Fibroblast of skin of back (primary cell): ENCODE measurements at places on chromosomes 7 and 10.

GRCh38 chr10:117239721-117240620 is 943 bp upstream of the SLC18A2 start:
- DNase-seq = no peak

GRCh38 chr7:12649348-12649747 is 38.1 kb upstream of the ARL4A start:
- no peak for DNase-seq

DNA sequence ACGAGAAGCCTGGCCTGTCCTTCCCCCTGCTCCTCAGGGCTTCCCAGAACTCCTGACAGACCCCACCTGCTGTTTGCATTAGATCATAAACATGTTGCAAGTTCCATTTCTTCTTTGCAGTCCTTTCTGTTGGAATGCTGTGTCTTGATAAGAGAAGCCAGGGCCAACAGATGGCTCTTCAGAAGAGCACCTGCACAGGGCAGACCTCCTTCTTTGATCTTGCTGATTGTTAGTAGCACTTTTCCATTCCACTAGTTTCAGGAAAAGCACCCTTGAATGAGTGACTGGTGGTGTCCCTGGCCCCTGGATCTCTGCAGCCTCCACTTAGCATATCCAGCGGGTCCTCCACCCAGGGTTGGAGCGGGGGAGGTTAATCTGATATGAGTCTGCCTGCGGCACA is 243.2 kb downstream of the GFRA1 start:
- DNase-seq = no peak

GRCh38 chr10:11058965-11059364 is 41.3 kb downstream of the CELF2 start:
- peak; percentile 50 for DNase-seq

GRCh38 chr7:112453505-112454171 is 3.4 kb downstream of the IFRD1 start:
- DNase-seq = peak; percentile 42

DNA sequence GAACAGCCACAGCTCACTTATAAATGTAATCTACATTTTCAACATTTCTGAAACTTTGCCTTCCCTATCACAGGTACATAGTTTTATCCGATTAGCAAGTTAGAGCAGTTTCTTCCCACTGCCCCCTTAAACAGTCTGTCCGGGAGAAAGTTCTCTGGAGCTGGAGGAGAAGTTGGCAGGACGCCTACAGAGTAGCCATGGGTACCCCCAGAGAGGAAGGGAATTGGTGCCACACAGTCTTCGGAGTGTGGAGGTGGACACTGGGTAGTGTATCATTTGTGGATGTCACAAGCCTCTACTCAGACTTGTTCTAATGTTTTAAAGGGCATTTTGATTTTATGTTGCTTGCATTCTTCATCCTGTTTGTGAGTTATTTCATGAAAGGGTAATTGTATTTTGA is 39.0 kb downstream of the TAF3 start:
- no peak for DNase-seq

GRCh38 chr10:97138174-97138573 is 47.6 kb downstream of the SLIT1 start:
- DNase-seq = no peak

DNA sequence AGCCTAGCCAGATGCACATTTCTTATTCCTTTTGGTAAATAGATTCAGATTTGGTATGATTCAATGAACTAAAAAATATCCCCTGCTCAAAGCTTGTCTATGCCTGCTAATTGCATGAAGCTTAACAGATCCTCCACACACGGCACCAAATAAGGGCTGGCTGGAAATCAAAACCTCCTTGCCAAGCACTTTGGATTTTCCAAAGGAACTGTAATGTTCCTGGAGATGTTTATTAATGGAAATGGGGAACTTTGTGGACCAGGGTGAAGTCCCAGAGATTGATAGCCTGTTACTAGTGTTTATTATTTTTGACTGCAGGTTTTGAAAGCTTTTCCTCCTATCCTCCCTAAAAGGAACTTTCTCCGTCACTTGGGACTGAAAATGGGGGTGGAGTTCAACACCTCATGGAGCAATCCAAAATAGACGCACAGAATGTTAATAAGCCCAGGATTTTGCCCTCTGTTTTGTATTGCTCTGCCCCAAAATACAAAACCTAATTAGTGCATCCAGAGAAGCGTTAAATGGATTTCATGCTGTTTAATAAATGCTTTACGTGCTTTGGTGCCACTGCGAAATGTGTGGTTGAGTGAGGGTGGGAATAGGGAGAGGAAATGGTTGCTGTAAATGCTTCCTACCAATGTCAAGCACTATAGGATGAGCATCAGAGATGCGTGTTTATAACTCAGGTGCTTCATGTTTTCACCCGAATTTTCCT is 1027.7 kb downstream of the LRMDA start:
- no peak for DNase-seq

DNA sequence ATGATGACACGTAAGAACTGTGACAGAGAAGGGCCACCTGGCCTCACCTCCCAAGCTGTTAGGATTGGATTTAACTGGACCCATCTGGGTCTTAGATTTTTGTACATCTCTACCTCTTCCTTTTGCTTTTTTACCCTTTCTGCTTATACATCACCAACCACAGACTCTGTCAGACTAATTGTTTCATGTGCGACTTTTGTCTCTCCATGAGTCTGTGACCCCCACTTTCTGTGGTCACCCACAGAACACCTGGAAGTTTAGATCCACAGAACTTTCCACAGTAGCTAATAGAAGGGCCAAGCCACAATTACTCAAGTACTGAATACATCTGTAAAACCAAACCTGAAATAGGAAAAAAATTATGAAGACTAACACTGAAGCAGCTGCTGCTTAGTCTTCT is 23.1 kb downstream of the SEC31B start:
- no peak for DNase-seq

GRCh38 chr7:84536271-84536870 is 341.8 kb upstream of the SEMA3A start:
- DNase-seq = peak; percentile 19

DNA sequence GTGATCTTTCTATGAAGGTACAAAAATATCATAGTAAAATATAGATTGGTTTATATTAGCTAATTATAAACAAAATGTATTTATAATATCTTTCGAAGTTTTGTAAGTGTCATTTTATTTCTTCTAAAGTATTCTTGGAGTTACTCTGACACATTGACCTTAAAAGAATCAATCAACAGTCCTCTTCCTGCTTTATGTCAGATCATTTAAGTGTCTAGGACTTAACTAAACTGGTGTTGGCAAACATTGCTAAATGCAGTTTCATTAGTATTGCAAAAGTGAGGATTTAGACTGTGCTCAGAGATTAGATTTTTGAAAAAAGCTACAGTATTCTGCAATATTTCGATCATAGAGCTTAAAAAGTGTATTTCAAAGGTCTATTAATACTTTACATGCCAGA is 10.3 kb downstream of the GLCCI1 start:
- DNase-seq = no peak

GRCh38 chr7:12913002-12913401 is 225.6 kb downstream of the ARL4A start:
- DNase-seq = no peak

DNA sequence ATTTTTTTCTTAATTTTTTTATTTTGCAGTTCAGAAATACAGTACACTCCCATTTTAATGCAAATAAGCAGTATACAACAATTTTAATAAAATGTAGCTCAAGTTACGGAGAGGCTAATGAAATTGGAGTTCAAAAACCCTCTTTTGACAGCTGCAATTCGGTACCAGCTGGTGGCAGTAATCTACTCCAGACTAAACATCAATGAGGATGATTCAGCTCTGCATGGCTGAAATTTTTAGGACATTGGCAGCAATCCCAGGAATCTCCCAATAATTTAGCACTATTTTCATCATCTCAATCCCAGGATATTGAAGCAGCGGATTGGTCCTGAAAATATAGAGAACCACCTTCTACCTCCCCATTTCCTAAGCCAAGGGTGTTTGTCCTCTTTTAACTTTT is 278.8 kb downstream of the CACNA2D1 start:
- DNase-seq = peak; percentile 84

GRCh38 chr10:25028711-25029110 is 12.3 kb downstream of the THNSL1 start:
- DNase-seq = peak; percentile 57

- DNase-seq = no peak
Observed at GRCh38 chr7:39459636-39460035, 106.6 kb upstream of the YAE1 start.

DNA sequence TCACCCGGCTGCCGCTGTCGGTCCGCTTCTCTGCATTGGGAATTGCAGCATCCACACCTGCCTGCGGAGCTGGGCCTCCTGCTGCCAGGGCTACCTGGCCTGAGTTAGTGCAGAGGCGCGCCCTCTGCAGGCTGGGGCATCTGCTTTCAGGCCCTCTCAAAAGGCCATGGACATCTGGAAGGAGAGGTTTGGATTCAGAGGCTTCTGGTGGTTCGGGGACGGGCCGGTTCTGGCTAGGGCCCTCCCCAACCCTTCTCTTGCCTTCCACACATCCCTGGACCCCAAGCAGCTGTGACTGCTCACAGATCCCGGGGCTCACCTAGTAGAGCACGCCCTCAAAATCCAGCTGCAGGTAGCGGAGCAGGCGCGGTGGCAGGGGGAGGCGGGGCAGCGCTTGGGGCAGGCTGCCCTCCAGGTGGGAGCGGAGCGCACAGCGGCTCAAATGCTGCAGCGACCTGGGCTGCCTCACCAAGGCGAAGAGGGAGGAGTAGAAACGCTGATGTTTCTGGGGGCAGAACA is 8.4 kb upstream of the GBX1 start:
- DNase-seq = no peak

DNA sequence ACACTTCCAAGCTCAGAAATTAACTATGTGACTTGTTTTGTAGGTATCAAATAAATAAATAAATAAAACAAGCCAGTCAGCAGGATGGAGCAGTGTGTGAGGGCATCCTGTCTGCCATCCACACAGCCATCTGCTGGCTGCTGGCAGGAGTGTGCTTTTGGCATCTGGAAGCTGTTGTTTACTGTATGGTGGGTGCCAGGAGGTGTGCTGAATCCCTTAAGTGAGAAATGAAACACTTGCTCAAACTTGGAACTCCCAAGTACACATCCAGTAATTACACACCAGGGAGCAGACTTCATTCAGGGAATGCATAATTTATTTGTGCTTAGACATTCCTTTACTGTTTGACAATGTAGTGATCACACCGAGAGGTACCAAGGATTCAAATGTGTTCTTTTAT is 16.9 kb upstream of the TAX1BP1 start:
- no peak for DNase-seq

- DNase-seq = no peak
Observed at GRCh38 chr10:43314626-43315495, 48.0 kb upstream of the RASGEF1A start.

GRCh38 chr10:4672201-4672600 is 153.8 kb upstream of the AKR1E2 start:
- DNase-seq = no peak

- DNase-seq = no peak
Observed at GRCh38 chr10:12165036-12165435, 30.7 kb downstream of the NUDT5 start.

GRCh38 chr7:107725138-107725740 is 18.7 kb upstream of the CBLL1 start:
- DNase-seq = peak; percentile 60

GRCh38 chr7:129383542-129384132 is 50.6 kb upstream of the STRIP2 start:
- DNase-seq = no peak

DNA sequence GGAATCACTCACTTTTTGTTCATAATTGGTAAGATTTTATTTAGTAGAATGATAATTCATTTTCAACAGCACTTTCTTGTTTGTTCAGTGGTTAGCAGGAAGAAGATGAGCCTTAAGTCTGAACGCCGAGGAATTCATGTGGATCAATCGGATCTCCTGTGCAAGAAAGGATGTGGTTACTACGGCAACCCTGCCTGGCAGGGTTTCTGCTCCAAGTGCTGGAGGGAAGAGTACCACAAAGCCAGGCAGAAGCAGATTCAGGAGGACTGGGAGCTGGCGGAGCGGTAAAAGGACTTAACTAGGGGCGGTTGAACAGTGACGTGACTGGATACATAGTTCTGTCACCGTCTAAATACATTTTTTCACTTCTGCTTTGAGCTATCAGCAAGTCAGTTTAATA is 31.3 kb downstream of the RABGEF1 start:
- DNase-seq = no peak

GRCh38 chr10:42609872-42610271 is 28.5 kb downstream of the ZNF33B start:
- no peak for DNase-seq

DNA sequence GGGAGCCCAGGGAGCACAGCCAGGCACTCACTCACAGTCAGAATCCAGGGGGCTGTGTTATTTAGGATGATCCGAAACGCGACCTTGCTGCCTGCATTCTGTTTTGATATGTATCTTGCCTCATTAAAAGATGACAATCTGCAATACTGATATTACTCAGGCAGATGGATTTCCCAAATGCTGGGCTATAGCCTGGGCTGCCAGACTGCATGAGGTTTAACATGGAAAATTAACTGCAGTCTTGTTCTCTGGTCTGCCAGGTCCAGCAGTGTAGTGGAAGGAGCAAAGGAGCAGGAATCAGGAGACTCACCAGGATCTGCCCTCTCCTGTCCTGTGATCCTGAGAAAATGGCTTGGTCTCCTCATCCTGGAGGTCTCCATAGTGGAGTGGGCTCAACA is 258.1 kb downstream of the PAXIP1 start:
- DNase-seq = no peak

DNA sequence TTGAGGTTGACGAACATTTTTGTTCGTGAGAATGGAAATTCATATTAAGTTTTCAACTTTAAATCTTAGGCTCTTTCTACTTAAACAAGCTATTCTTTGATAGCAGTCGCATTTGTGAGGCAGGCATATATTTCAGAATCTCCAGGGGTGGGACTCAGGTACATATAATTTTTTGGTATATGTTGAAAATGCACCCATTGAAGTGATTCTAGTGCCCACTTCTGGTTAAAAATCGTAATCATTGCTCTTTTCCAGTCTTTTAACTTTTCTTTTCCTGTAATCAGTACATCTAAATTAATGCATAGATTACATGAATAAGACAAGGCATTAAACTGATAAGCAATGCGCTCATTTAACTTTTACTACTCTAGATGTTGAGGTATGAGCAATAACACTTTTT is 67.8 kb downstream of the ZNRF2 start:
- no peak for DNase-seq

GRCh38 chr7:80392229-80393169 is 119.4 kb downstream of the GNAT3 start:
- DNase-seq = peak; percentile 43
